Left forelimb (tissue), 1 donor: ENCODE measurements at places on chromosomes 4 and X.

- DNase-seq = no peak
Observed at GRCh38 chr4:11116940-11117339, 311.8 kb downstream of the HS3ST1 start.

DNA sequence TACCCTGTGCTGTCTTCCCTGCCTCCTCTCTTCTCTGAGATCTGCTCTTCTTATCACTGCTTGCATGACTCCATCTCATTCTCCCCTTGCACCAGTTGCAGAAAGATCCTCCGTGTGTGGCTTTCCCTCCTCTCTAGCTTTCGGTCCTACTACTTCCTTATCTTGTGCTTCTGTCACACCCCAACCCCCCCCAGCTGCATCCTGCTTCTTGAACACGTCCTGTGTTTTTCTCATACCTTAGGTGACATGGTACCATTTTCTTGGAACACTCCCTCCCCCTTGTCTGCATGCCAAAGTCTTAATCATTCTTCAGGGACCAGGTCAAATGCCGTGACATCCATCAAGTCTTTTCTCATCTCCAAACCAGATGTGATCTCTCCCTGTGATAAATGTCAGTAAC, 46.4 kb downstream of the FHL1 start:
- DNase-seq = no peak

GRCh38 chrX:17036171-17036961, 89.9 kb downstream of the REPS2 start:
- DNase-seq = no peak

DNA sequence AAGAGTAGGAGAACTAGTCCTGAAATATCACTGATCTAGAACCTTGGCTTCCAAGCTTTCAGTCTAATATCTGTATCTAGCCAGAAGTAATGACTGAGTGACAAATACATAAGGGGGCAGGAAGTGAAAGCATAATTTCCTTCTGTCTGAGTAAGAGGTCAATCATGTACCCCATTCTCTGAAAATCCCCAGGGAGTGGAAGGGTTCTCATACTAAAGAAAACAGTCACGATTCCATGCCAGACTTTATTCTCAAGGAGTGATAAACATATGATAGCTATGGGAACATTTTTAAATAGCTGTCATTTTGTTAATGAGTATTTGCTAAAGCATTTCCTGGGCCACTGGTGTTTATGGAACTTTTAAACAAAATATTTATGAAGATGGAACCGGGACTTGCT, 308.5 kb downstream of the ARHGAP24 start:
- no peak for DNase-seq

DNA sequence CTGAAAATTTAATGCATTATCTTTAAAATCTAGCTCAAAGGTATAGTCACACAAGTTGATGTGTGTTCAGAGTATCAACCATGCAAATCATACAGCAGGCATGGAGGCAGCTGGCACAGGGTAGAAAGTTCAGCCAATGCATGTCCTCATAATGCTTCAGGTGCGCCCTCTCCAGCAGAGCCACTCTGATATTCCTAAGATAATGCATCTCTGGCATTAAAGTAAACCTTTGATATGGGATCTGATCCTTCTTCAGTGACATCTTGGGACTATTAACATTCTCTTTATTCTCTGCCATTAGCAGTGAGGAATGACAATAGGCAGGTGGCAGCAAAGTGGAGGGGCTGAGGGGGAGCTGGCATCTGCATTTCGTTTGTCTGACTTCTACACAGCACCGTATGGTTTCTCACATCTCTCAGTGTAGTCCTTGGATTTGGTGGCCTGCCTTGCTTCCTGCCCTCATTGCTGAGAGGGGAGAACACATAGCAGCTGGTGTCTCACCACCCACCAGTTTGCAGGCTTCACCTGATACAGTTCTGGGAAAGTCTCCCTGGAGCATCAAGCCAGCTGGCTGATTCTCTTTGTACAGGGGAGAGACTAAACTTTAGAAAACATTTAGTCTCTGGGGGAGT, 168.7 kb upstream of the TBC1D9 start:
- no peak for DNase-seq

GRCh38 chr4:179124957-179125356, 1682.7 kb upstream of the AGA start:
- no peak for DNase-seq

DNA sequence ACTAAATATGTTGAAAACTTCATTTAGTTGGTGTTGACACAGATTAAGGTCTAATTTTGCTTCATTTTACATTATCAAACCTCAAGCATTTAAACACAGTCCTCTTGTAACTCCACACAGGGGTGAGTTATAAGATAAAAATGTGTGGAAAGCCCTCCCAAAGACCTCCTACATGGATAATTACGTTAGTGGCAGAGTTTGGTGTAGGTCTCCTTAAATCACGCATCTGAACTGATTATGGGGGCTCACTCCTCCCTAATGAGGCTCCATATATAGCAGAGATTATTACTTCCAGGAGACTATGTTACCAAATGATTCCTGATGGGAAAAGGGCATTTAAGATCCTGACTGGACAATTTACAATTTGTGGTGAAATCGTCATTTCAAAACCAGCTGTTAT, 32.2 kb upstream of the VCX3B start:
- DNase-seq = no peak

DNA sequence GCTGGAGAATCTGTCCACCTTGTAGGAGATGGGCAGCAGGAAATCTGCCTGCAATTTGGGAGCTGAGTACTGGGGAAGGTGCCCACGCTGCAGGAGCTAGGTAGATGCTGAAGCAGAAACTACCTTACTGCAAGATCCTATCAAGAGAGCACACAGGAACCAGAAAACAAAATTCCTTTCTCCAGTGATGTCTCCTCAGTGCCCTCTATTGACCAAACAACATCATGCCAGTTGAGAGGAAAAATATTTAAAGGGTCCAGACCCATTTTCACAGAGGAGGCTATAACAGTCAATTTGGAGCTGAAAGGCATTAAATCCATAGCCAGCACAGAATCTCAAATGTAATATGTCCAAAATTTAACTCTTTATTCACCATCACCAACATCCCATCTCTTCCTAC, 406.8 kb downstream of the SLITRK2 start:
- DNase-seq = no peak

GRCh38 chr4:11675051-11675800, 246.5 kb upstream of the HS3ST1 start:
- no peak for DNase-seq

GRCh38 chr4:17932041-17932440, 89.5 kb downstream of the LCORL start:
- DNase-seq = no peak

- DNase-seq = no peak
Observed at GRCh38 chrX:70504772-70505450, 60.3 kb downstream of the DLG3 start.

- DNase-seq = no peak
Observed at GRCh38 chr4:53676402-53676871, 85.2 kb upstream of the LNX1 start.

DNA sequence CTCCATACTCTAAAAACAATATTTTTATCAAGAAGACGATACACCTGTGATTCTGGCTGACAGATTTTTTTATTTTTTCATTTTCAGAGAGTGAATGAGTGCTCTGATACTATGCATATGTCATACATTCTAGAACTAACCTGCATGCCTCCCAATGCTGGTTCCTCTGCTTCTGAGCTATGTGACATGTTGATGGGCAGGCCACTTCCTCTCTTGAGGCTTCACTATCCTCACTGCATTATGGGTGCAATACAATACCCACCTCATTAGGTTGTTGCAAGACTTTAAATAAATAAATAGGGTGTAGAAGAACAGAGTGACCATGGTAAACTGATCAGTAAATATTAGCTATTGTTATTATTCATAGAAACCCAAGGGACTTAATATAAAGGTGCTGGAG, 408.3 kb downstream of the HNRNPD start:
- no peak for DNase-seq

GRCh38 chrX:40224658-40225057, 126.9 kb upstream of the BCOR start:
- DNase-seq = no peak

DNA sequence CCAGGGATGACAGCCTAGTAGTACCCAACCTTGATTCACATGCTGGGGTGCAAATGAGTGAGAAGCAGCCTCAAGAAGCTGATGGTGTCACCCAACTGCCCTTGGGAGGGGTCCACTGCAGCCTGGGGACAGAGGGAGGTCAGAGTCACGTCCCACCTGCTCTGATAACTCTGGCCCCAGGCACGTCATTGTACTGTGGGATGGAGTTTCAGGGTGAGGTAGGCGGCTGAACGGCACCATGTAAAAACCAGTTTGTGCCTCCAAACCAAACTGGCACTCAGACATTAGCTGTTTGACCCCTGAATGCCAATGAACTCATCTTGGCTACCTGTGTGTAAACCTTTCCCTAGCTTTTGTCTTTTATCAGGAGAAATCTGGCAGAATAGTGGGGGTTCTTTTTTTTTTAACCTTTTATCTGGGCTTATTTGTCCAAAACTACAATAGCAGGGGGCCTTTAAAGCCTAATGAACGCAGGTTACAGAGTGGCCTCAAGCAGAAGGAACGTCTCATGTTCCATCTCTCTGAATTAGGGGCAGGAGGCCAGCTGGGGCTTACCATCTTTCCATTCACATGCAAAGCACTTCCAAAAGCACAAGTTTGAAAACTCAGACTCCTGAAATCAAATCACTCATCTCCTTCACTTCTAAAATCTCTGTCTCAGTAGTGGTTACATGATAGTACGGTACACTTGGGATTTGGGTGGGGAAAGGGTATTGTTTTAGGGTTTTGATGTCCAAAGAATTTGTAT, 89.4 kb downstream of the IRF2 start:
- DNase-seq = peak; percentile 63
